Cortex of kidney (tissue), 1 donor: ENCODE measurements at places on chromosomes 1 and 21.

DNA sequence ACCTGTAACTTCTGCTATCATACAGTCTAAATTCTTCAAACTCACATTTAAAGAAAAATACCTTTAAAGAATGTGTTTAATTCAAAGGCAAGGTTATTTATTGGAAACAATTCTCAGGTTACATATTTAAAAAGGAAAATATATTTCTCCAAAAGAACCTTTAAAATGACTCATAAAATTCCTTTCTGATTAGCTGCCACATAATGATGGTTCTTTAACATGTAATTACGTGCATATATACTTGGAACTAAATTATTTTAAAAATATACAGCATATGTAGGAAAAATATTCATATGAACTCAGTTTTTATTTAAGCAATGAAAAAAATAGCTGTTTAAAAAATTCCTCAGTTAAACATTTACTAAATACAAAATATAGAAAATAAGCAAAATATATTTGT, 173.6 kb downstream of the COP1 start:
- no peak for DNase-seq

GRCh38 chr1:73676186-73676585, 521.8 kb downstream of the LRRIQ3 start:
- DNase-seq, result no peak

DNA sequence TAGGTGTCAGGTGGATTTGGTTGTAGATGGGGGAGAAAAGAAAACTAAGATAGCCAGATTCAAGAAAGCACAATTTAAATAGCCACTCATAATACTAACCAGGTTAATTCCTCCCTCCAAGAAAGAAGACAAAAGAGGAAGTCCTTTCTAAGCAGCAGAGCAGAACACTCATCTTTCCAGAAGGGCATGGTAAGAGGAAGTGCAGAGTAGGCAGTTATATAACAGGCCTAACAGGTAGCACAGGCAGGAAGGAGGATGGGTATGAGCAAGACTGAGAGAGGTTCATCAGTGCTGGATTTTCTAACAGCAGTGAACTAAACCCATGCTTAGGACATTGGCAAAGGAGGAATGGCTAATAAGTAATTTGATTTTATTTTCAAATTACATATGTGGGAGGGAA, 517.5 kb downstream of the PLPP3 start:
- DNase-seq, result no peak

DNA sequence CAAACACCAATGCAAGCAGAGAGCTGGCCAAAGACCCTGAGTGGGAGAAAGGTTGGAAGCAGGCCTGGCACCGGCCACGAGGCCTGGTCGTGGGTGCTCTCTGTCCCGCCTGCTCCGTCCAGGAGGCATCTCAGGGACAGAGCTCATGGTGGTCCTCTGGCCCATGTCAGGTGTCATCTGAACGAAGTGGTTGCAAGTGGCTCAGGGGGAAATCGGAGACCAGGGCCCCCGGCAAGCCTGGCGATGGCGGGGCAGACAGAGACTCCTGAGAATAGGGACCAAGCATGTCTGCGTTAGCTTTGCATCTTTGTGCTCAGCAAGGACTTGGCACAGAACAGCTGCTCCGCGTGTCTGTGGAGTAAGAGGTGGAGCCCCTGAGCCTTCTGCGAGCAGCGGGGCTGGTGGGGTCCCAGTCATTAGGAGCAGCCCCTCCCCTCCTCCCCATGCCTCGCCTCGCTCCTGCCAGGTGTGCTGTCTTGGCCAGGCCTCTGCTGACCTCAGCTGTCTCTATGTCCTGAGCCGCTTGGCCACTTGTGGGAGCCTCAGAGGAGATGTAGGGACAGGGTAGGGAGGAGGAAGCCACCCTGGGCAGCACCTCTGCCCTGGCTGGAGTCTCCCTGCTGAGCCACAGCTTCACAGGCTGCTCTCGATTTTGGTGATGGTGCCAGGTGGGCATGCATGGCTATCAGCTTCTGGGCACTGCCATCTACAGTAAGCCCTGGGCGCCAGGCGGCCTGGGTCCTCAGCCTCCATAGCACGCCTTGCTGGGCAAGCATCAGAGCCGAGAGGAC, 362.9 kb upstream of the VAMP3 start:
- no peak for DNase-seq

DNA sequence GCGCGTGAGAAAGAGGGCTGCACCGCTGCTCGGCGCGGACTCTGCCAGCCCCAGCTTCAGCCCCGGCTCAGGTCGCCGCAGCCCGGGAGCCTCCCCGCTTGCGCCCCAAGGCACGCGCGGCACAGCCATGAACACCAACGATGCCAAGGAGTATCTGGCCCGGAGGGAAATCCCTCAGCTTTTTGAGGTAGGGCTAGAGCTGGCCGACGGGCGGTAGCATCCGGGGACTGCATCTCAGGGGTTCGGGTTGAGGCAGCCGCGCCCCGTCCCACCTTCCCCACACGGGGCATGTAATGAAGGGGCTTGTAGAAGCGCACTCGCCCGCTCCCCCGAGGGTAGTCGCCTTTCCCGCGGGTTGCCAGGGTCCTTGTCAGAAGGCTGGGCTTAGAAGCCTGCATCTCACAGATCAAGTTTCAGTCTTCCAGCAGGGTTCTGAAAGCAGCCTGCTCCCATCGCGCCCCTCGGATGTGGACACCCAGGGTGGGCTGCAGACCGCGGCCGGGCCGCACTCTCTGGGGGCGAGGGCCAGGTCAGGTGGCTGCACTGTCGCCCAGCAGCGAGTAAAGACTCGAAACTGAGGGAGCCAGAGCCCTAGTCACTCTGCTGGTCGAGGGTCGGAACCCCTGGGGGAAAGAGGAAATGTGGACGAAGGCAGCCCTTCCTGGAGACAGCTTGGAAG, 507 bp downstream of the AK5 start:
- DNase-seq, result no peak

- DNase-seq, result no peak
Measured at GRCh38 chr21:18812308-18812707, 408.7 kb upstream of the TMPRSS15 start.

DNA sequence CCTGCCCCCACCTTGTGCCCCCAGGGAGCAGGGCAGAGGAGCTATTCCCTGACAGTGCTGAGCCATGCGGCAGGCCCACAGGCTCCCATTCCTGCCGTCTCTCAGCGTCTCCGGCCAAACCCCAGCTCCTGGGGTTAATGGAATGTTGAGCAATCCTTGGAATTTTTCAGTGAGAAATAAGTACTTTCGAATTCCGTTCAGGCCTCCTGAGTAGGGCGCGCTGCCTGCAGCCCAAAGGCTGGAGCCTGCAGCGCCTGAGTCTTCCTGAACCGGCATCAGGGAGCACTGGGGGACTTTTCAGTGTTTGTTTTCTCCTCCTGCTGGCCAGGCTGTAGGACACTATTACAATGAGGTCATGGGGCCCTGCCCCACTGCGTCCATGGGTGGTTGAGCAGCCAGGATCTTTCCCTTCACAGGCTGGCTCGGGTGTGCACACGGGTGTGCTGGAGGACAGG, 33.3 kb upstream of the CSF1 start:
- DNase-seq, result no peak

GRCh38 chr21:39316729-39317128, 3.3 kb upstream of the BRWD1 start:
- no peak for DNase-seq

- DNase-seq, result no peak
Measured at GRCh38 chr1:24903560-24903954, 26.5 kb downstream of the RUNX3 start.

GRCh38 chr1:147046189-147046862, 108.2 kb downstream of the NBPF12 start:
- no peak for DNase-seq

- DNase-seq, result no peak
Measured at GRCh38 chr1:65148548-65149350, 746 bp downstream of the AK4 start.

GRCh38 chr1:181398544-181398943, 84.8 kb upstream of the CACNA1E start:
- no peak for DNase-seq

DNA sequence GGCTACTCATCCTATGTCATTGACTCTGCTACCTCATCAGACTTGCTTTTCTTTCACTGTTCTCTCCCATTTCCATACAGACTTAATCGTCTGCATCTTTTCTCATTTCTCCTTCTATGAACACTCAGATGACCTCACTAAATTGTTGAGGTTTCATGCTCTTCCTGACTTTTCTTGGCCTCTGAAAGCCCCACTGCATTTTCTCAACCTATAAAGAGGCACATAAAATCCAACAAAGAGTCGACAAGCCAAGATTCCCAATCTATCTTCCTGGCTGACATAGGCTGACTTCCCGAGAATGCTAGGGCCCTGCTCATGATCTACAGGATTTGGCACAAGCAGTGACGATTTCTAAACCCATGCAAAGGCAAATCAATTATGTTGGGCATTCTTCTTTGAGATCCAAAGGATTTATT, 280.8 kb upstream of the DPYD start:
- no peak for DNase-seq

GRCh38 chr1:27163093-27163492, 8.2 kb upstream of the SLC9A1 start:
- DNase-seq, result no peak

DNA sequence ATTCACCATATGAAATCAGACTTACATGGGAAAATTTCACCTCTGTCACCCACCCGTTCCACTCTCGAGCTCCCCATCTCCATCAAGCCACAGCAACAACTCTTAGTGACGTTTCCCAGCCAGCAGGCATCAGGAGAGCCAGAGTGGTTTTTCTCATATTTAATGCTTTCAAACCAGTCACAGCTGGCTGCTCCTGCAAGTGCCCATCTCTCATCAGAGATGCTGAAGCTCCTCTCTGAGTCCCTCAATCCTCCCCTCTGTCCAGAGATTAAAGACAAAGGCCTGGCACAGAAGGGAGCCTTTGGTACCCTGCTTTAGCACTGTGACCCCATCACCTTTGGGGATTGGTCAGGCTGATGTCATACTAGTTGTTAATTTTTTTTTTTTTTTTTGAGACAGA, 277.3 kb downstream of the DNM3 start:
- DNase-seq, result no peak

DNA sequence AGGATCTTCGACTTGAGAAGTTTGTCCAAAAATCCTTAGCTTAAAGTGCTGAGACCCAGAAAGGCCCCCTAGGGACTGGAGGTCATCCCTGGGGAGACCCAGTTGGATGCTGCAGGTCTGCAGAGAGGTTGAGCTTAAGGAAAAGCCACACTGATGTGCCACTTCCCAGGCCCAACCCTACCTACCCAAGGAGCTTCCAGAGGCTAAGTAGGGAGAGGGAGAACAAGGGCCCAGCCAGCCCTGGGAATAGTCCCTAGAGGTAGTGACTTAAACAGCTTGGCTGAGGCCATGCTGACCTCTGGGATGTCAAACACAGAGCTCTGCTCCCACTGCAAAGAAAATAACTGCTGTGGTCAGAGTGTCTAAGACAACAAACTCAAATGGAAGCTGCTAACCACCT, 693.7 kb downstream of the MATN1 start:
- DNase-seq, result no peak

DNA sequence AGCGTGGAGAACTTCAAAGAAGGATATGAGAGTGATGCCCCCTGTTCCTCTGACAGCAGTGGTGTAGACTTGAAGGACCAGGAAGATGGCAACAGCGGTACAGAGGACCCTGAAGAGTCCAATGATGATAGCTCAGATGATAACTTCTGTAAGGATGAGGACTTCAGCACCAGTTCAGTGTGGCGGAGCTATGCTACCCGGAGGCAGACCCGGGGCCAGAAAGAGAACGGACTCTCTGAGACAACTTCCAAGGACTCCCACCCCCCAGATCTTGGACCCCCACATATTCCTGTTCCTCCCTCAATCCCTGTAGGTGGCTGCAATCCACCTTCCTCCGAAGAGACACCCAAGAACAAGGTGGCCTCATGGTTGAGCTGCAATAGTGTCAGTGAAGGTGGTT, 14.0 kb downstream of the CERS2 start:
- DNase-seq, result no peak

DNA sequence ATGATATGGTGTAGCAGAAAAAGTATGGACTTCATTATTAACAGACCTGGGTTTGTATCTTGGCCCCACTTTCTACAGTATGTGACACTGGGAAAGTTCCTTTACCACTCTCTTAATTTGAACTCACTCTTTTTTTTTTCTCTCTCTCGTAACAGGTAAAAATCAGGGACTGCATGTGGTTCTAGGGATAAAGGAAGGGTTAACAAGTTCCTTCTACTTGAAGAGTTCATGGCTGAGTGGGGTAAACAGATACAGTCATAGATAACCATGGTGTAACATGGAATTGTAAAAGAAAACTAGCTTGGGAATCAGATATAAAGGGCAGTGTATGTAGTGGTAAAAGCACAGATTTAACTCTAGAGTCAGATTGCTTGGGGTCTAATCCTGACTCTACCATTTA, 21.2 kb downstream of the ZYG11B start:
- DNase-seq, result no peak

- DNase-seq, result no peak
Measured at GRCh38 chr21:44049182-44049581, 37.1 kb downstream of the TRAPPC10 start.

- DNase-seq, result no peak
Measured at GRCh38 chr1:15303935-15304334, 56.9 kb downstream of the FHAD1 start.

GRCh38 chr1:118339400-118340124, 154.5 kb upstream of the SPAG17 start:
- no peak for DNase-seq

DNA sequence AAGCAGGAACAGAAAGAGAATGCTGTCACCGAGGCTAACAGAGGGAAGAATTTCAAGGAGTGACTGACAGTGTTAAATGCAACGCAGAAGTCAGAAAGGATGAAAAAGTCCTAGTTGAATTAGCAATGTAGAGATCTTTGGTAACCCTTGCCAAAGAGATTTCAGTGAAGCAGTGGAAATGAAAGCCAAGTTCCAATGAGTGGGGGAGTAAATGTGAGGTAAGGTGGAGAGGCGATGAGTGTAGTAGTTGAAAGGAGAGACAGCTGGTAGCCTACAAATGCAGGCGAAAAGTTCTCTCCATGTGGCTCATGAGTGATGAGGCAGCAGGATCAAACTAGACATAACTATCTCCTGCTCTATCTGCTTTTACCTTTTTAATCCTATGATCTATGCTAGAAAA, 74.6 kb upstream of the IPO9 start:
- DNase-seq, result no peak

- no peak for DNase-seq
Measured at GRCh38 chr1:65150583-65151263, 2.7 kb downstream of the AK4 start.

DNA sequence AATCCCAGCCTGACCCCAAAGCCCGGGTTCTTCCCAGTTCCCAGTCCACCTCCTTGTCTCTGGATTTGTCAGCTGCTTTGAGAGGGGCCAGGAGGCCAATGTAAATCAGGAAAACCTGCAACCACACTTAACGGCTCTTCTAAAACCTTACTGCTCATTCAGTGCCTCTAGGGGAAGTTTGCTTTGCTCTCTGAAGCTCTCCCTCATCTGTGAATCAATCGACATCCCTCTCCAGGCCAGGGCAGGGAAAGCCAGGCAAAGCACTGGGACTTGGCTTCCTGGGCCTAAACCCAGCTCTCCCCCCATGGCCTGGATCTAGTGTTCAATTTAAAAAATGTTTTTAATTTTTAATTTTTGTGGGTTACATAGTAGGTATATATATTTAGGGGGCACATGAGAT, 9.3 kb downstream of the NKAIN1 start:
- DNase-seq, result no peak

GRCh38 chr1:61244114-61244513, 161.8 kb downstream of the NFIA start:
- DNase-seq, result no peak

GRCh38 chr21:37563641-37564340, 197.2 kb downstream of the DYRK1A start:
- no peak for DNase-seq
